ENCODE measurements at places on chromosomes 2 and 18. TPM values are rescaled to one million over a fixed set of nuclear protein-coding genes. Genes with fewer than 3 reads are reported as not detected.

The GEN1 gene
- total RNA-seq, result 39.4 TPM

The FAM237A gene
- total RNA-seq, result not detected

The REG1A gene
- total RNA-seq, result 6.8 TPM

The THADA gene
- 32.6 TPM for total RNA-seq

The IL1A gene
- 6.1 TPM for total RNA-seq

The PROM2 gene
- not detected for total RNA-seq

The CBLN2 gene
- total RNA-seq, result 0.38 TPM

The HOXD4 gene
- not detected for total RNA-seq

The HOXD12 gene
- not detected for total RNA-seq

The GYPC gene
- 85.2 TPM for total RNA-seq

The ASIC4 gene
- not detected for total RNA-seq

The CNRIP1 gene
- not detected for total RNA-seq

The MRPL53 gene
- 131 TPM for total RNA-seq

DNA sequence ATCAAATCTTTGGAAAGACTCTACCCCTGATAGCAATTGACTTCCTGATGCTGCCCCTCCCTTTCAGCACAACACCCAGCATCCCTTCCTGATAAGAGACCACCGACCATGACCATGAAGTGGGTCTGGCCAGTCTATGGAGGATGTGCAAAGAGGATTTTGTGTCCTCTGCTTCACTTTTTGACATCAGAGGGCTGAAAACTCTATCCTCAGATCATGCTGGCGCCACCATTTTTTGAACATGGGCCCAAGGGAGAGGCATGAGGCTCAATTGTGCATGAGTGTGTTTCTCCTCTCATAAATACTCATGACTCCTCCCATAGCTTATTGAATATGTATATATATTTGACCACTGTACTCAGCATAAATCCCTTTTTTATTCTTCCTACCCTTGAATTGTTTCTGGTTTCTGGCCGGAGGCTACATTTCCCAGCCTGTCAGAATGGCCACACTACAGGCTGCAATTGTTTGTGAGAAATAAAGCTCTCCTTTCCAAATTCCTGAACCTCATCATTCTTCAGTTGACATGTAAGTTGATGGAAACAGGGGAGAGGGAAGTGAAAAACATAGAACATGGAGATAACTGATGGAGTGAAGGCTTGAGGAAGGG is 314.1 kb downstream of the MYCN start:
- no peak for DNase-seq

GRCh38 chr2:219384083-219384713 is 3.5 kb downstream of the DNPEP start:
- DNase-seq, result no peak

- no peak for DNase-seq
These were observed 278.3 kb downstream of the NAPG start for GRCh38 chr18:10804126-10804525.

DNA sequence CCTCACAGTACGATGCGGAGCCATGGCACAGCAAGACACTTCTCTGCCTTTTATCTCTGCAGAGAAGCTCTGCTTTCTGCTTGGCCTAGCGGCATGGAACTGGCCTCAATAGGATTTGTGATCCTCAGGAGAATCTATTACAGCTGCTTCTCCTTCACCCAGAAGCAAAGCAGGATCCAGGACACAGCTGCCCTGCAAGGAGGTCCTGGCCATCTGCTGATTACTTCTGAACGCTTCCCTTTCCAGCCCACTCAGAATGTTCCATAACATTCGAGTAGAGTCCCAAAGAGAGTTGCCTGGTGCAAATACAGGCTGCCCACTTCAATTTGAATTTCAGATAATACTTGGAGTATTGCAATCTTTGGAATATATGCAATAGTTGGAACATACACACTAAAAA is 29.2 kb upstream of the KCNS3 start:
- no peak for DNase-seq

DNA sequence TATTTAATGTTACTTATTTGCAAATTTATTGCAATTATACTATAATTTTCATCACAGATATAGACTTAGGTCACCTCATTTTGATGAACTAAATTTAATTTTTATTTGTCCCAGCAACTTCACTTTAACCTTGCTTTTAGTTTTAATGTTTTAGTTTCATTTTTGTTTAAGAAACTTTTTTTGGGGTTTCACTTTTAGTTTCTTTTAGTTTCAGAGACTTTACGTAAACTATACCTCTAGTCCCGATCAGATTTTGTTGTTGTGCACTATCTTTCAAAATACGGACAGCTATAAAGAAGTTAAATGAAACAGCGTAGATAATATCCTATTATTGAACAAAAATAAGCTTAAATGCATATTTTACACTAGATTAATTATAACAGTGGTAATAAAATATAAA is 460.5 kb downstream of the ERBB4 start:
- no peak for DNase-seq

- no peak for DNase-seq
These were observed 109.5 kb upstream of the ITGB6 start for GRCh38 chr2:160309585-160309984.

DNA sequence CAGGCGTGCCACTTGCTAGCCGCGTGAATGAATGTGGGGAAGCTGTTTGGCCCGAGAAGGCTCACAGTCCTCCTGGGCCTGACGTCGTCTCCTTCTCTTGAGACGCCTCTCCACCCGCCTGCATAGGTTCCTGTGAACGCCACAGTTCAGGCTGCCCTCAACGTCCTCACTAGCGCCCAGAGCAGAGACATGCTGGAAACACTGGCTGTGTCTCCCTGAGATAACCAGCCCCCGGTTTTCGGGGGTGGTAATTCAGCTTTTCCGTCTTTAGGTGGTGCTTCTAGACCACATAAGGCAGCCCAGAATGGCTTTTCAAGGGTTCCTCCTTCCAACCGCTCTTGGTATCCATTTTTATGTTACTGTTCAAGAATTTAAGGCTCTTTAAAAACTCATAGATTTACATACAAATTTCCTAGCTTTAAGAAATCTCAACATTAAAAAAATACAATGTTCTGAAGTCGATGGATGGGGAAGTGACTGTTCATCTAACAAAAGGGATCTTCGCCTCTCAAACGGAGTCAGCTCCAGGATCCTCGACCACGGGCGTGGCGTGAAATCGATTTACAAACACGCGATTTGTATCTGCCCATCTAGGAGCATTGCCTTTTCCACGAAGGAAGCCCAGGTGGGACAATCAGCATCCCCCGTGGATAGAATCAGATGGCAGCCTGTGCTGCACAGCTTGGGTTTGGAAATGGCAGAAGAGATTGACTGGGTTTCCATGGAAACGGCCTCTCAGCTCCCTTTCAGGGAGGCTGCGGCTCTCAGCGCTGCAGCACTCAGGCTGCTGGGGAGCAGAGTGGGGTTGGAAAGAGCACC is 110.6 kb upstream of the PXDN start:
- DNase-seq, result no peak

DNA sequence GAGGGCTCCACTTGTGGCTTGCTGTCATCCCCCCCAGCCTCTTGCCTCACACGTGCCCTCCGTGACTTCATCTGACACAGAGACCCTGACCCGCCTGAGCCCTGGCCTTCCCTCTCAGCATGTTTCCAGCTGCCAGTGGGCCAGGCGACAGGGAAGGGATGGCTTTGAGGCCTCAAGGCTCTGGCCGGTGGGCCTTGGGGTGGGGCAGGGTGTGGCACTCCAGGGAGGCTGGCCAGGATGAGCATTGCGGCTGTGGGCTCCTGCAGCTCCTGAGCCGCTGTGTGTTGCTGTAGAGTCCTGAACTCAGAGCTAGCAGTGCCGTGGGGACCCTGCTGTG is 85.0 kb downstream of the TFCP2L1 start:
- DNase-seq, result no peak

GRCh38 chr2:182496596-182496995 is 69.8 kb upstream of the PDE1A start:
- no peak for DNase-seq

- DNase-seq, result no peak
These were observed 89.4 kb upstream of the TAF1B start for GRCh38 chr2:9753665-9754531.

GRCh38 chr2:182088681-182089320 is 103.1 kb downstream of the PPP1R1C start:
- DNase-seq, result no peak

GRCh38 chr2:28615706-28616105 is 119.8 kb downstream of the PLB1 start:
- DNase-seq, result no peak

Measured in GM12878 (cell line).